ENCODE measurements at places on chromosomes 5 and 9. TPM values are rescaled to one million over a fixed set of nuclear protein-coding genes. Genes with fewer than 3 reads are reported as not detected.

Gene LVRN
- 0.19 TPM for total RNA-seq

Gene SLC27A6
- total RNA-seq: 15.2 TPM

Gene TLX3
- total RNA-seq: not detected

Gene TESK1
- 28.0 TPM for total RNA-seq

Gene GTF2H2C
- total RNA-seq: 11.0 TPM

Gene LRRC14B
- 7.7 TPM for total RNA-seq

Gene PCDHGA2
- 7.5 TPM for total RNA-seq

Gene ADAMTS2
- 13.6 TPM for total RNA-seq

Gene LCN6
- total RNA-seq: 9.3 TPM

Gene MSANTD3
- total RNA-seq: 29.3 TPM

Gene PCDHGA7
- total RNA-seq: 4.9 TPM

Gene ZBTB34
- total RNA-seq: 3.5 TPM

Gene SLC6A3
- total RNA-seq: 0.16 TPM

DNA sequence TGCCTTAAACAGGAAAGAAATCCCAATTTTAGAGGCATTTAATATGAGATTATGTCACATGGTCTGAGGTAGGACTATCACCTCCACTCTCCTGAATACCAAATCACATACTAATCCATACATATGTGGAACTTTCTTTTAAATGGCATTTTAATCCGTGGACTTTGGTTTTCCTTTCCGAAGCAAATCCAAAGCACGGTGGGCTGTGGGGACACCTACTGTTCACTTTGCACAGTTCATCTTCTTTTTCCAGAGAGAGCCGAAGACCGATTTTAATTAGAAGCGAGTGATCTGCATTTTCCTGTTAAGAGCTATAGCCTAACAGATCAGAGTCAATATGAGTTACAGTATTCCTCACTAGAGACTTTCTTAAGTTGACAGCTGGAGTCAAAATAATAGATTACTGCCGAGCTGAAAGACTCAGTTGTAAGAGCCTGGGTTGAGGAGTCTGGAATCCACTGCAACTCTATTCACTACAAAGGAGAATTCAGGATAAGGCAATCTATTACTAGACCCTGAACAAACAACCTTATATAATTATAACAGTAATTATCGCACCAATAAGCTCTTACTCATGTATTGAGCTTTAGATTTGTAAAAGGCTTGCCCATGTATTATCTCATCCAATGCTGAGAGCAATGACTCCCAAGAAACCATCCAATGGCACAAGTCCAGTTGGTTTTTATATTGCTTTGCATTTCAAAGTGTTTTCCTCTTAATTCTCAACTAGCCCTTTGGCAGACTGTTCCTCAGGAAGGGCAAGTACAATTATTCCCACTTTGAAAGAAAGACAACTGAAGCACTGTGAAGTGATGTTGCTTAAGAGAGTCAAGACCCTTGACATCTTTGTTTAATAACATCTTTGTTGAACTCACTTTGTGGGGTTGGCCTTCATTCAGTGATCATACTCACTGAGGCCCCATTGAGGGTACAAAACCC is 144.7 kb downstream of the TRPM6 start:
- no peak for DNase-seq

GRCh38 chr9:33163433-33164137 is 3.6 kb downstream of the B4GALT1 start:
- peak; percentile 58 for DNase-seq

GRCh38 chr9:128550770-128551656 is 1.4 kb upstream of the SPTAN1 start:
- DNase-seq: peak; percentile 64

- peak; percentile 52 for DNase-seq
These were observed 27.2 kb downstream of the CCDC69 start for GRCh38 chr5:151196556-151197290.

DNA sequence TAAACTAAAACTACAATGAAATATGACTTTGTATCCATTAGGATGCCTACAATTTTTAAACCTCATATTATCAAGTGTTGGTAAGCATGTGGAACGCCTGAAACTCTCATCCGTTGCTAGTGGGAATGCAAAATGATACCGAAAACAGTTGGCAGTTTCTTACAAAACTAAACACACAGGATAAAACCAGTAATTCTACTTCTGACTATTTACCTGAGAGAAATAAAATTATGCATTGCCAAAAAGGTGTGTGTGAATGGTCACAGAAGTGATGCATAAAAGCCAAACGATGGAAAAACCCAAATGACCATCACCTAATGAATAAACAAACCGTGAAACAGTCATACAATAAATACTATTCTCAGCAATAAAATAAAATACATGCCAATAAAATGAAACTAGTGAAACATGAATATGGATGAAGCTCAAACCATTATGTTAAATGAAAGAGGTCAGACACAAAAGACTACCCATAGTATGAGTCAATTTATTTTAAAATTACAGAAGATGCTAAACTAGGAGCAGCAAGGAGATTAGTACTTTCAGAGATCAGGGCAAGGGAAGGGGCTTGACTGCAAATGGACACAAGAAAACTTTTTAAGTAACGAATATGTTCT is 13.4 kb downstream of the AUH start:
- DNase-seq: no peak

DNA sequence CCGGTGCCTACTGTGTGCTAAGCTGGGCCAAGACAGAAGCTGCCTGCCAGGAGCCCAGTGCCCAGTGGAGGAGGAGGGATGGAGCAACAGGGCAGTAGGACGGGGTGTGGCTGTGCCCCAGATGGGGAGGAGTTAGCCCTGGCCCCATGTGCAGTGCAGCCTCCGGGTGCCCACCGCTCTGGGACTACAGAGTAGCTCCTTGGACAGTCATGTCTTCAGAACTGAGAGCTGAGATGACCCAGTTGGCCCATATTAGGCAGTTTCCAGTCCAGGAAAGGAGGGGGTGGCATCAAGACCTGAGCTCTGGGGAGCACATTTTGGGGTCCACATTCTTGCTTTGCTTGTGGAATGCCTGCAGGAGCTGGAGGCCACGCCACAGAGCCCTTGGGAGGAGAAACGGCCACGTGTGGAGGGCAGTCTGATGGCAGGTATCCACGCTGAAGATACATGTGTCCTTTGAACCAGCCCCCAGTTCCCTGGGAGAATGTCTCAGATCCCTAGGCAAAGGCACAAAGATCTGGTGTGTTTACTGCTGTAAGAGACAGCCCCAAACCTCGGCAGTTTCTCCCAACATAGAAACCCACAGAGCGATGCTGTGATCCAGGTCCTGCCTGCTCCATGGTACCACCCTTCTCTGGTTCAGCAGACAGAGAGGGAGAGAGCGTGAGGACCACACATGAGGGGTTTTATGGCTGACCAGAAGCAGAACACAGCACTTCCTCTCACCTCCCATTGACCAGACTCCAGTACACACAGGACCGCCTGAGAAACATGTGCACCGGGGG is 46.8 kb upstream of the FCN1 start:
- DNase-seq: no peak

DNA sequence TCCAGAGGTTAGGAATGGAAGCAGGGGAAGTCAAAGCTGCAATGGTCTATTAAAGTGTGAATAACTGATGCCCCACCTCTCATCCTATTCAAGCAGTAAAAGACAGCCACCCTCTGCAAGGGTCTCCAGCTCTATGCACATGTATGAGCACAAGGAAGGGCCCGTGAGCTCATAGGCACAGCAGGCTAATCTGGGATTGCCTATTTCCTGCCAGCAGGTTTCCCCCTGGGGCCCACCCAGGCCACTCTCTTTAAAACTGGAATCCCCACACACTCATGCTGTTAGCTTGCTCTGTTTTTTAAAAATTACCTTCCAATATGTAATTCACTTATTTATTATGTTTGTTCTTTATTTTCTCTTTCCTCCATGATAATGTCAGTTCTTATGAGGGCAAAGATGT is 48.7 kb upstream of the ZNF366 start:
- DNase-seq: no peak

DNA sequence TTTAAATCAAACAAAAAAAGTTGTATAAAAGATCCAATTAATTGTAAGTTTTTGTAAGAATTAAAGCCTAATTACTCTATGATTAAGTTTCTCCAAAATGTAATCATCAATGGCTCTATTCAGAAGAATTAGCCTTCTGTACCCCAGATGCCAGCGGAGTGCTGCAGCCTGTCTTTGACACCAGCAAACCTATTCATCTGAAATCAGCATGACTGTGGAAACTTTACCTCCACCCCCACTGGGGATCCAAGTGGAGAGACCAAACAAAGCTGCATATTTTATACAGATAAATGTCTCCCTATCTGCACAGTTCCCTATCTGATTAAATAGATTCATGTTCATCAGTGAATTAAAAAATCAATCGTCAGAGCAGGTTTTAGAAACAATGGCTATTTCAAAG is 426.8 kb downstream of the KIAA0825 start:
- DNase-seq: no peak

DNA sequence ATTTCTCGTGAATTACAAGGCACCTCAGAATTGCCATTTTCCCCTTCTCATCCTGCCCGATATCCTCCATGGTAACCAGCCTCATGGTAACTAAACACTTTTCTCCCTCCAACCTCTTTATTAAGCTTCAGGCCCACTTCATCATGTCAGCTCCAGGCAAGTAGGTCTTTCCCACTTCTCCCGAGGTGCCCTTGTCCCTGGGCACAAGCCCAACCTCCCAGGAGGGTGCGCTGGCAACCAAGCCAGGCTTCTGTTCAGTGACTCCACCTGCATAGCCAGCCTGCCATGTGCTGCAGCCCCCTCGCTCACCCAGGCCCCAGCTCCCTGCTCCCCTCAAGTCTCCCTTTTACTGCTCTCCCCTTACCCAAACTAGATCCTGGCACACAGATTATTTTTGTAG is 47.4 kb upstream of the AFAP1L1 start:
- no peak for DNase-seq

DNA sequence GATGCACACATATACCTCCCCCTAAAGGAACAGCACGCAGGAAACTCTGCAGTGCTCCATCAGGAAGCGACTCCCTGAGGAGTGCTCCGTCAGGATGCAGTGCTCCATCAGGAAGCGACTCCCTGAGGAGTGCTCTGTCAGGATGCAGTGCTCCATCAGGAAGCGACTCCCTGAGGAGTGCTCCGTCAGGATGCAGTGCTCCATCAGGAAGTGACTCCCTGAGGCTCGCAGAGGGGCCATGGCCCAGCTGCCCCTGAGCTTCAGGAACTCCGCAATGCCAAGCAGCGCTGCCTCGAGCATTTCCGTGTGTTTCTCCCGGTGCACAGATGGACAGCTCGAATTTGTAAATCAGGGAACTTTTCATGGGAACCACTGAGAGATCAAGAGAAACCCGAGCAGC is 88.1 kb downstream of the PAX5 start:
- DNase-seq: no peak

DNA sequence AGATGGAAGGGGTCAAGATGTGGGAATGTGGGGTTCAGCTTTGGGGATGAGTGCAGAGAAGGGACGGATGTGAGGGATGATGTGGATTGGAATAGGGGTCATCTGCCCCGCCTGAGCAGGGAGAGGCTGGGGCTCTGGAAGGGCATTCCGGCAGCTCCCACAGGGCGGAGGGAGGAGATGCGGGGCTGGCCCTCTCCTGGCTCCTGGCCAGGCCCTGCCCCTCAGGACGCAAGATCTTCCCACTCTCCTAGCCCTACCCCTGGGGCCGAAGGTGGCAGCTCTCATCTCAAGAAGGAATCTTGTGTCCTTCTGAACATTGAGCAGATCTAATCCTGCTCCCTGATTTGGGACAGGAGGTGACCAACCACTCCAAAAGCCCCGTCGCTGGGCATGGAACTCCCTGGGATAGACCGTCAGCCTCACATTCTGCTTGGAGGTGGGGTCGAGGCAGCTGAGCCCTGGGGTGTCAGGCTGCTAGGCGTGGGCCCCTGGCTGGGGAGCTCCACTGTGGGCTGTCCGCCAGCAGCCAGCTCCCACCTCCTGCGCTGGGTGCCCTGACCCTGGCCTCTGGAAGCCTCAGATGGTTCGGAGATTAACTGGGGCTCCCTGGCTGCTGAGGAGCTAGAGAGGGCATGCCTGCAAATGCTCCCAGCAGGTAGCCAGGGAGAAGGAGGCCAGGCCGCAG is 125.2 kb downstream of the ZNF354C start:
- no peak for DNase-seq

DNA sequence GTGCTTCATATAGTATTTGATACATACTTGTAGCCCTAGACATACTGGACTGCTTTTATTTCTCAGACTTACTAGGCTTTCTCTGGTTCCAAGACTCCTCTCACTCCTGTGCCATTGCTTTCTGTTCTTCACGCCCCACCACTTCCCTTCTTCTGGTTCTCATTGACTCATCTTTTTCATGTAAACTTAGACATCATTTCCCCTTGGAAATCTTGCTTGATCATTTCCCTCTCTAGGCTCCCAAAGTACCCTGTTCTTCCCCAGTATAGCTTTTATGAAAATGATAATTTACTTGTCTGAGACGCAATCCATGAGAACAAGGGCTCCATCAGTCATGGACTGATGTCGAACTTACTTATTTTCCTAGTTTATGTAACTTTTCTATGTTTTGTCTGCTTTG is 83.5 kb downstream of the TLR4 start:
- no peak for DNase-seq

DNA sequence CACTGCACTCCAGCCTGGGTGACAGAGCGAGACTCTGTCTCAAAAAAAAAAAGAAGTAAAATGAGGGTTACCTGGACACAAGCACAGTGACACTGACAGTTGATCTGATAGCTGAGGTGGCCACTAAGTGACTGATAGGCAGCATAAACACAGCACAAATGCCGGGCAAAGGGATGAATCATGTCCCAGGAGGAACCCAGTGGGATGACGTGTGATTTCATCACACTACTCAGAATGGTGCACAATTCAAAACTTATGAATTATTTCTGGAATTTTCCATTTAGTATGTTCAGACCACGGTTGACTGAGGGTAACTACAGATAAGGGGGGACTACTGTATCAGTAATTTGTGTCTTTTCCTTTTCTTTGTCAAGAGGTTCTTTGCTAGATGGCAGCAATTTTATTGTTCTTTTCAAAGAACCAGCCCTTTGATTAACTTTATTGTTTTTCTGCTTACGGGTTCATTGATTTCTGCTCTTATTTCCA is 34.3 kb upstream of the RNF130 start:
- no peak for DNase-seq

- no peak for DNase-seq
These were observed 37.4 kb downstream of the CSNK1G3 start for GRCh38 chr5:123549256-123549904.

DNA sequence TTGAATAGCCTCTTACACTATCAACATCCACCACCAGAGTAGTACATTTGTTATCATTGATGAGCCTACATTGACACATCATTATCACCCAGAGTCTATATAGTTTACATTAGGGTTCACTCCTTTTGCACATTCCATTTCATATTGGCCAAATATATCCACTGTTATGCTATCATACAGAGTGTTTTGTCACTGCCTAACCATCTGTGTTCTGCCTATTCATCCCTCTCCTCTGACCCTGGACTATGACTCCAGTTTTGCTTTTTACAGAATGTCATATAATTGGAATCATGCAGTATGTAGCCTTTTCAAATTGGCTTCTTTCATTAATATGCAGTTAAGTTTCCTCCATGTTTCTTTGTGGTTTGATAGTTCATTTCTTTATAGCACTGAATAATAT is 904.7 kb downstream of the TLE1 start:
- DNase-seq: no peak

DNA sequence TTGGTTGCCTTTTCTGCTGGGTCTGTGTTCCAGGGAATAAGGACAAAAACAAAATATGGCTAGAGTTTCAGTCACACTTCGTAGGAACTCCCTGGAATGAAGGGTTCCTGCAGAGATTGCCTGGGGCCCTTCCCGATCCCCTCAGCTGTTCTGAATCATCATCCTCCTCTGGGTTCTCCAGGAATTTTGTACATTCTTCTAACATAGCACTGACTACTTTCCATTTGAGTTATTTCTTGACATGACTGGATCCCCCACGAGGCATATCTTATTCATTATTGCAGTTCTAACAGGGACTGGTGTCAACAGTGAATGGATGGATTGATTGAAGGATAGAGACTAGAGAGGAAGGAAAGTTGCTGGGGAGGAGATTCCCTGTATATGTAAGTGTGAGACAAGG is 49.2 kb upstream of the TNC start:
- DNase-seq: no peak
